ENCODE measurements at places on chromosomes 4 and X.

- H3K27me3 ChIP-seq, result no peaks in the 10 kb centered on the region
- H3K4me3 ChIP-seq, result no peak overlapping the region
- no peak overlapping the region for H3K27ac ChIP-seq
Measured at GRCh38 chrX:132119283-132119682, 8.5 kb downstream of the FRMD7 start.

DNA sequence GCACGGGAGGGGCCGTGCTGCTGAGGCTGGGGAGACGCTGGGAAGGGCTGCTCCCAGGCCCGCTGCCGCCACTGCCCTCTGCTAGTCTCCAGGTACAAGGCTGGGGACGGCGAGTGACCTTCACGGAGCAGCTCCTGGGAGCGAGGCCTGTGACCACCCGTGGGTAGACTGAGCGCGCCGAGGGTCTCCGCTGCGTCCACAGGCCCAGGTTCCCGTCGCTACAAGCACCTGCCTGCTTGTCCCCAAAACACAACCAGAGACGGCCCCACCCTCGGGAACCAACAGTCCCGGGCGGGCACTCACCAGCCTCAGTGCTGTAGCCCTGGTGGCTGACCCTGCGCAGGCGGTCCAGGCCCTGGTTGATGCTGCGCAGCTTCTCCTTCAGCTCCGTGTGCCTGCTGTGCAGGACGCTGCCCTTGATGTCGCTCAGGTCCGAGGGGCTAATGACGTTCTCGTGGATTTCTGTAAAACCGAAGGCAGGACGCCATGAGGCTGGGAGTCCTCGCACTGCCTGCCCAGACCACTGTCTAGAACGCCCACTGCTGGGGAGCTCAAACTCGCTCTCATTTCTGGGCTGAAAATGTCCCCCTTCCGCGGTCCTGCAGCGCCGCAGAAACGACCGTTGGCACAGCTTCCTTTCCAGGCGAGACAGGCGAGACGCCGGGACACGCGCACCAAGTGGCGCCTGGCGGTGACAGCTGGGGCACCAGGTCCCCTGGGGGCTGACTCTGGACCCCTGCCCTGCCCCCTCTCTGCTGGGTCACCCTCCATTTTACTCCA lies 14.3 kb downstream of the LRPAP1 start:
- H3K36me3 ChIP-seq, result peaks cover 74% of the 10 kb centered on the region
- no peaks in the 10 kb centered on the region for H3K27me3 ChIP-seq
- H3K27ac ChIP-seq, result no peak overlapping the region

GRCh38 chr4:76764251-76764650 lies 133.7 kb downstream of the SOWAHB start:
- no peak overlapping the region for H3K4me3 ChIP-seq
- ATAC-seq, result no peak
- no peaks in the 10 kb centered on the region for H3K4me1 ChIP-seq
- no peak overlapping the region for H3K27ac ChIP-seq

GRCh38 chrX:13007519-13008188 lies 32.7 kb downstream of the TMSB4X start:
- peaks cover 51% of the 10 kb centered on the region for H3K4me1 ChIP-seq
- no peaks in the 10 kb centered on the region for H3K27me3 ChIP-seq
- H3K4me3 ChIP-seq, result peak overlapping the region; percentile 41
- no peak for ATAC-seq

- no peaks in the 10 kb centered on the region for H3K27me3 ChIP-seq
- no peaks in the 10 kb centered on the region for H3K4me1 ChIP-seq
- H3K36me3 ChIP-seq, result no peaks in the 10 kb centered on the region
Measured at GRCh38 chr4:65538571-65538970, 131.7 kb downstream of the EPHA5 start.

- H3K4me1 ChIP-seq, result no peaks in the 10 kb centered on the region
- H3K36me3 ChIP-seq, result no peaks in the 10 kb centered on the region
- H3K27me3 ChIP-seq, result no peaks in the 10 kb centered on the region
Measured at GRCh38 chr4:24330172-24330571, 254.2 kb downstream of the DHX15 start.

- H3K27ac ChIP-seq, result no peak overlapping the region
- ATAC-seq, result peak; percentile 69
- H3K27me3 ChIP-seq, result peaks cover 22% of the 10 kb centered on the region
- H3K4me3 ChIP-seq, result no peak overlapping the region
- no peaks in the 10 kb centered on the region for H3K4me1 ChIP-seq
- H3K36me3 ChIP-seq, result no peaks in the 10 kb centered on the region
Measured at GRCh38 chr4:76729460-76729859, 168.5 kb downstream of the SOWAHB start.

DNA sequence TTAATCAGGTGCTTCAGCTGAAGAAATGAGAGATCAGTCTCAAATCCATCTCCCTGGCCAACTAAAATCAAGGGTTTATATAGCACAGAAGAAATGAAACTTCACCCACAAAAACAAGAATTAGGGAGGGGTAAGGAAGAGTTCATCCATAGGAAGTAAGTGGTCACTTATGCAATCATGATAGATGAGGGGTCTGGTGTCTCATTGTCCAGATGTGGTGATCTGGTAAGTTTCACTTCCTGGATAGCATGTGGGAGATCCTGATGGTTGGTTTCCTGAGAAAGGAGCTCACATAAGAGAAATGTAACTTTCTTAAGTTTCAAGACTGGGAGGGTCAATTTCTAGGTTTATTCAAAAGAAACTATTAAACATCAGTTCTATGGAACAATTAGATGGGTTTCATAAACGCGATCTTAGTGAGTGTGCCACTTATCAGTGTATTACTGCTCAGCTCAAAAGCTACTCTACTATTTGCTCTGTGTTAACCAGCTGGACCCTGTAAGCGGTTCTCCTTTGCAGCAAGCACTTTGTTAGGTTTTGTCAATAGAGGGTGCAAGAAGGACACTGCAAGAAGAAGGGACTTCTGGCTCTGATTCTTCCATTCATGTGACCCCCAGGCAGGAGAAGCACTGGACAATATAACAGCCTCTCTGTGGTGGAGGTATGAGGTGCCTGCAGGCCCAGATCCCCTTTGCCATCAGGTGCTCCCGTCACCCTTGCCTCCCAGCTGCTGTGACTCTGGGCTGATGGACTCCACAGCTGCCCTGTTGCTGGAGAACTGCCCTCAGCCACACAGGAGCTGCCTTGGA lies 35.4 kb upstream of the HPSE start:
- no peak for ATAC-seq
- no peaks in the 10 kb centered on the region for H3K36me3 ChIP-seq

DNA sequence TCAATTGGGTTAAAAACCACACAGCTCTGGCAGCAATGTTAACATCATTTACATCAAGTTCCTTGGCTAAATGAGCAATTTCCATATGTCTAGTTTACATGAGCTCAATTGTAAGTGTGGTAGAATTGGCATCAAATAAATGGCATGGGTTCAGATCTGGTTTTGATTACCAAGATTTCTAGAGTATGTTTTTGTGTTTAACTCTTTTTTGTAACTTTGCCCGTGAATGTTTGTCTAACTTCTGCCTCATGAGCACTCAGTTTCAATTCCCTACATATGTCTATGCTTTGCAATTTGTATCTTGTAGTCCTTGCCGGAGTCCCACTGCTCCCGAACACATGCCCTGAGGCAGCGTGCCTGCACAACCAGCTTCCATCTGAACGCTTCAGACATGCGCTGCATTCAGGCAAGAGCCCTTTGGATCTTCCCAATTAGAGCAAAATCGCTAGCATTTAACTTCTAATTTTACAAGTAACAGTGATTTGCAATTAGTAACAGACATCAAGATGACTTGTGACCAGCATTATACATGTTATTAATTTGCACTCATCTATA lies 644.4 kb downstream of the TRIML1 start:
- H3K27ac ChIP-seq, result no peak overlapping the region
- H3K4me1 ChIP-seq, result no peaks in the 10 kb centered on the region
- H3K36me3 ChIP-seq, result no peaks in the 10 kb centered on the region
- H3K4me3 ChIP-seq, result no peak overlapping the region
- ATAC-seq, result no peak

DNA sequence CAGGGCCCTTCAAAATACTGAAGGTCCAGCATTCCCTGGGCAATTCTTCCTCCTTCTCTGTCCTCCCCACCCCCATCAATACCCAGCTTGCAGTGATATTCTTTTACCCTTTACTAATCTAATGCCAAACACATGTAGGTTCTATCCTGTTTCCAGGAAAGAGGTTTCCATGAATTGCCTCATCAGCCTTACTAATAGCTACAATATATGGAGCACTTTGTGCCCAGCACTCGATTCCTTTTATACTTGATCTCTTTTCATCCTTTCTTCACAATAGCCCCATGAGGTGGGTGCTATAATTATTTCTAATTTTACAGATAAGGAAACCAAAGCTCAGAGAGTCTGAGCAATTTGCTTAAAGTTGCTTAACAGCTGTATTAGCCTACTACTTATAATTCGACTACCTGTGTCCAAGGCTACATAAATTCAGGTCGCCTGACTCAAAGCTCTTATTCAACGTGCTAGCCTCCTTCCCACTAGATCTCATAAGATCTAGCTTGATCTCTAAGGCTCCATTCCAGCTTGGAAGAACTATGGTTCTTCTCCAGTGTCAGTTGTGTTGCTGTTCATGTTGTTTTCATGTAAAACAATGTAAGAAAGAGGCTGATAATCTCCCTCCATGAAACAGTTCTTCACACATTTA lies 229.6 kb upstream of the PGRMC2 start:
- peaks cover 6% of the 10 kb centered on the region for H3K27me3 ChIP-seq
- H3K4me3 ChIP-seq, result no peak overlapping the region
- peaks cover 8% of the 10 kb centered on the region for H3K4me1 ChIP-seq
- H3K27ac ChIP-seq, result no peak overlapping the region

GRCh38 chrX:45524296-45524695 lies 323.6 kb upstream of the DIPK2B start:
- H3K27me3 ChIP-seq, result no peaks in the 10 kb centered on the region
- H3K4me3 ChIP-seq, result no peak overlapping the region
- H3K36me3 ChIP-seq, result no peaks in the 10 kb centered on the region
- no peak for ATAC-seq
- H3K4me1 ChIP-seq, result no peaks in the 10 kb centered on the region
- no peak overlapping the region for H3K27ac ChIP-seq

GRCh38 chr4:2537011-2537830 lies 774 bp downstream of the FAM193A start:
- H3K4me3 ChIP-seq, result peak overlapping the region; percentile 83
- H3K27me3 ChIP-seq, result no peaks in the 10 kb centered on the region
- H3K27ac ChIP-seq, result peak overlapping the region; percentile 90
- H3K4me1 ChIP-seq, result peaks cover 23% of the 10 kb centered on the region
- peak; percentile 47 for ATAC-seq

GRCh38 chrX:105460376-105460775 lies 239.9 kb upstream of the TEX13A start:
- H3K4me3 ChIP-seq, result no peak overlapping the region
- H3K4me1 ChIP-seq, result no peaks in the 10 kb centered on the region
- H3K27me3 ChIP-seq, result no peaks in the 10 kb centered on the region
- no peak for ATAC-seq
- H3K27ac ChIP-seq, result no peak overlapping the region

DNA sequence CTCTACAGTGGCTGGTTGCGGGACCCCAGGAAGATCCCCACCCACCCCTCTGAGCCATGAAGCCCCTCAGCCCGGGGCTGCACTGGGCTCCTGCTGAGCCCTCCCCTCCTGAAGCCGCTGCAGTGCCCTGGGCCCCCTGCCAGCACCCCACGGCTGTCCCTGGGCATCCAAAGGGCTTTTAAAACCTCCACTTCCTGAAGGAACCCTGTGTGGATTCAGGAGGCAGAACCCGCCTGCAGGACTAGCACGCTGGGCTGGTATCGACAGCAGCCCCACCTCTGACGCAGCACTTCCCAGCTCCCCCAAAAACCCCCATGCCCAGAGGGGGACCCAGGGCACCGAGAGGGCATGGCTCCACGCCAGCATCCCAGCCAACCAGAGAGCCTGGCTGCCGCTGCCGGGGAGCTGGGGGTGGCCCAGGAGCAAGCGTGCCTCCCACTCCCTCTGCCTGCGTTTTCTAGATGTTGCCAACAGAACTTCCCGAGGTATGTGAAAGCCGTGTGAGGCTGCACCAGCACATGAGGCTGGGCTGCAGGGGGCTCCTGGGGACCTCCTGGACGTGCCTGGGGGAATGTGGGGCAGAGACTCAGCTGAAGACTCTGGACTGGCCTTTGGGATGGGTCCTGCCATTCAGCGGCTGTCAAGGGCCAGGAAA lies 6.3 kb downstream of the MXD4 start:
- peak overlapping the region; percentile 79 for H3K27ac ChIP-seq
- ATAC-seq, result no peak
- H3K27me3 ChIP-seq, result no peaks in the 10 kb centered on the region
- peaks cover 18% of the 10 kb centered on the region for H3K4me1 ChIP-seq
